ENCODE measurements at places on chromosomes 5 and 9.

DNA sequence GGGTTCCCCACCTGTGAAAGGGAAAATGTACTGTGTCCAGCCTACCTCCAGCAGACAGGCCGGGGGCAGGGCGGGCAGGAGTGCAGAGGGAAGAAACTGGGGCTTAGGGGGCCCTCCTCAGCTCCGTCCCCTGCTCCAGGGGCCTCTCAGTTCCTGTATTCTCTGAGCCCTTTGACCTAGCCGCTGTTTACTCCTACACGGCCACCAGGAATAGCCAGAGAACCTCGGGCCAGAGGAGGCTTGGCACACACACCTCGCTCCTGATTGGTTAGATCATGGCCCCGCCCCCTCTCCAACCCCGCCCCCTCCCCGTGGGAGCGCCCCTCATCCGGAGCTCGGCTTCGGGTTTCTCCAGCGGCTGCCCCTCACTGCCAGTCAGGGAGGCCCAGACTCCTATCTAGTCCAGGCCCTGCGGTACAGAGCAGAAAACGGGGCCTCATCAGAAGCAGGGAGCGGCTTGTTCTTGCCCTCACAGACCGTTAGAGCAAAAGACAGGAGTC is 2.2 kb downstream of the ST6GALNAC6 start:
- no peak for DNase-seq

- DNase-seq = no peak
Measured at GRCh38 chr5:157690690-157691433, 19.5 kb downstream of the C5orf52 start.

DNA sequence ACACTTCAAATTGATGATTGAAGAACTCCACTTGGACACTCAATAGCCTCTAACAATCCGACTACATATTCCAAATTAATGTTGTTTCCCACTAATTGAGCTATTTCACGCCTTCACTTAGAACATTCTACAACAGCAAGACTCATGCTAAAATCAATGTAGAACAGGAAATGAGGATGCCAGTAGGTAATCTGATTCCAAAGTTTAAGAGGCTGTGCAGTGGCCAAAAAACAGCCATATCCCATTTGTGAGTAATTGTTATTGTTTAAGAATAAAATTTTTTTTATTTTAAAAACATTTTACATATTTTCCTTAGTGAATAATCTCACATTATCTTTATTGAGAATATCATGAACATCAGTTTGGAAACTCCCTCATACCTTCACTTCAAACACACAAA is 35.7 kb upstream of the GHR start:
- DNase-seq = no peak

GRCh38 chr5:117107859-117108258 is 533.2 kb upstream of the SEMA6A start:
- DNase-seq = no peak

DNA sequence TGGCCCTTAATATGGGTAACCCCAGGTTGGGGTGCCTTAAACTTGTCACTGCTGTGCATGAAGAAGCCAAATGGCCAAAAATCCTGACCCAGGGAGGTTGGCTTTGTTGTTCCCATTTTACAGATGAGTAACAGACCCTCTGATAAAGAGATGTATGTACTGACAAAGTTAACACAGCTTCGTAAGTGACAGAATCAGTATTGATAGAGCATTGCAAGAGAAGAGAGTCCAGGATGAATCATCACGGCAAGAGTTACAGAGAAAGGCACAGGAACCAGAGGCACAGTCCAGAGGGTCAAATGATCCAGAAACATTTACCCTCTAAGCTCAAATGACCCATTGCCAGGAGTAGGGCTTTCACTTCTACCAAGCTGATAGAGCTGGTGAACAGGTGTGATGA is 103.8 kb upstream of the SMC2 start:
- peak; percentile 30 for DNase-seq

DNA sequence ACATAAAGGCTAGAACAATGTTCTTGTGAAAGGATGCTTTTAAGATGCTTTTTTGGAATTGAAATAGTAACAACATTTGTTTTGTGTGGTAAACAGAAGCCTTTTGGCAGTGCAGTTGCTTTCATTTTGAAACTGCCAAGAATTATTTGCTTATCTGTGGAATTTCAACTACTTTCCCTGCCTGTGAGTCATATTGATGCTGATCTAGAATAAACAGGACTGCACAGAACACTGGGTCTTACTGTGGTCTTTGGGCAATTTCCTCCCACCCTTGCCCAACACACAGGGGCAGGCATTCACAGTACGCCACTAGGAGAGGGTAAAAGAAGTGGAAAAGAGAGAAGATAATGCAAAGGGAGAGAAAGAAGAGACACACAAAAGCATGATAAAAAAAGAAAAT is 483.7 kb downstream of the ELAVL2 start:
- no peak for DNase-seq

GRCh38 chr5:7902201-7902600 is 33.3 kb downstream of the MTRR start:
- DNase-seq = no peak

- peak; percentile 92 for DNase-seq
Measured at GRCh38 chr9:134443174-134444037, 117.2 kb downstream of the RXRA start.

GRCh38 chr5:152811988-152812387 is 406.9 kb upstream of the NMUR2 start:
- DNase-seq = no peak

- no peak for DNase-seq
Measured at GRCh38 chr5:149605998-149606724, 24.9 kb downstream of the ARHGEF37 start.

DNA sequence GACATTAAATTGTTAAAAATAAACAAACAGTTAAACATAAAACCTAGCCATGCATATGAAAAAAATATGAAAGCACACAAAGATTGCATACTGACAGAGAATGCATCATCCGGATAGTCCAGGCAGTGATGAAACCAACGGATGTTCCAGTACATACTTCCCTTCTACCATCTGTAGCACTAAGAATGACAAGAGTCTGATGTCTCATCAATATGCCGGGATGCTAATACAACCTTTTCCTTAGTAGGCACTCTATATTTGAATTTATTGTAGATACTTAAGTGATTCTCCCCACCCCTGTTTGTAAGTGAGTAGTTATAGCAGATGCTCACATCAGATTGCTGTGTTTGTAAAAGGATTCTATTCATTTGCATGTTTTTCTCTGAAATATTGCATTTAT is 571.2 kb upstream of the WWC1 start:
- no peak for DNase-seq

DNA sequence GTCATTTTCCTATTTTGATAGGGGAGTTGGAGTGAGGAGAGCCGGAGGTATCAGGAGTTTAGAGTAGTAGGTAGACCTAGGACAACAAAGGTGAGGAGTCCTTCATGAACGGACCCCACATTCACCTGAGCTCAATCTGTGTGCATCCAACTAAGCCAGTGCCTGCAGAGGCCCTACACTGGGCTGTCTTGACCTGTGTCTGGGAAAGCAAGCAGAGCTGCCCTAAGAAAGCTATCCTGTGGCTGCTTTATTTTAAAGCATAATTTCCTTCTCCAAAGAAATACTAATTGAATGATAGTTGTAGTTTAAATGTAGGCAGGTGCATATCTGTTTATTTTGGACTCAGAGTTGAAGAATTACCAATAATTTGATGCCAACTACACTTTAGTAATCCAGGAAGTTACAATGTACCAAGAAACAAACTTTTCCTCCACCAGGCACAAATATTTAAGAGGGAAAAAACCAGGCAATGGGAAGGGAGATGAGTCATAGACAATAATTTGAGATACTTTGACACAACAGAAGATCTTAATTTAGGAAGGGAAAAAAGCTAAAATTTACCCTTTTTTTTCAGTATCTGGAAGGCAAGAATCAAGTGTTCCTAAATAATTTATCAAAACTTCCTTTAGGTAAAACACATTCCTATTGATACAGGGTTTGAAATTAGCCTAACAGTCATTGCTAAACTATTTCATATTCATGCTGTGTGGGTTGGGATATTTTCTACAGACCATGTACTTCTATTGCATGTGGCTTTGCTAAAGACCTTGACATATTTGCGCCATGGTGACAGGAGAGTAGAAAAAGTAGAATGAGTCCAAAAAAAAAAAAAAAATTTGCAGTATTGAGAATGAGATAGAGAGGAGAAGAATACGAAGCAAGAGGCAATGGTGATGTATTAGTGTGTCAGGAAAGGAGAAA is 376.6 kb upstream of the TUSC1 start:
- no peak for DNase-seq

DNA sequence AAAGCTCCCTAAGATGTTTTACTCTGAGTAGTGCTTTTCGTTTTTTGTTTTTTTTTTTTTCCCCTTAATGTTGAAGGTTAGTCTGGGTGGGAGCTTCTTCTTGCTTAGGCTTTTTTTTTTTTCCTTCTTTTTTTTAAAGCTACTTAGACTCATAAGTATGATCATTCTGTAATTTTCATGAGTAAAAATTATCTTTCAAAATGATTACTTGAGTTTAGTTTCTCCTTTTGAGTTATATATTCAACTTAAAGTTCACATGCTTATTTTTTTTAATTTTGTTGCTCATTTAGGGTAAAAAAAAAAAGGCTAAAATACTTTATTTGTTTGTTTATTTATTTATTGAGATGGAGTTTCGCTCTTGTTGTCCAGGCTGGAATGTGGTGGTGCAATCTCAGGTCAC is 2.9 kb downstream of the RBM27 start:
- no peak for DNase-seq

DNA sequence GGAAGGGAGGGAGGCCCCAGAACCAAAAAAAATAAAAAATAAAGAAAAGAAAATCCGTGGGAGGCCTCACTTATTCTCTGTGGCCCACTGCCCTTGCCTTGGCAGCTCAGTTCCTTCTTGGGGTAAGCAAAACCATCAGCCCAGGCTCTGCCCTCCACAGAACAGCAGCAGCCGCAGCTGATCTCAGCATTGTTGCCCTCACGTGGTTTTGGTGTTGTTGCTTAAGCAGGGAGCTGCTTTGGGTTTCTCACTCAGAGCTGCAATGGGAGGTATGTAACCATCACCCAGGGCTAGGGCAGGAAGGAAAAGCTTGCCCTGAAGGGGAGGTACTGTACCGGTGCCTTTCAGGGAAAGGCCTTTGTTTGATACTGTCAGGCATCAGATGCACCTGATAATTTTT is 374.7 kb upstream of the WWC1 start:
- DNase-seq = no peak

DNA sequence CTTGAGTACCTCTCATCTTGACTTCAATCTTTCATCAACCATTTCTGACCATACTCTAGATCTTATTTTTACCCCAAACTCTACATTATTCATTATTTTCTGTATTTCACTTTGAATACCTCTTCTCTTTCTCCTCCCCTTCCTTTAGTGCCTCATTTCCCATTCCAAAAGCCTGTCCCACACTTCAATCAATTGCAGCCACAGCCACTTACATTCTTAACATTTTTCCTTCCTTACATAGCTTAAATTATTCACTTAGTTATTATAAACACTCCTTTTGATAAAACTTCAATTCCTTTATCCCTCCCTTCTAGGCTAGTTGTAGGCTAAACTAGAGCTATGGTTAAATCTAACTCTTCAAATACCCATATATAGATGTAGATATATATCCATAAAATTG is 344.0 kb downstream of the PRR16 start:
- DNase-seq = no peak

DNA sequence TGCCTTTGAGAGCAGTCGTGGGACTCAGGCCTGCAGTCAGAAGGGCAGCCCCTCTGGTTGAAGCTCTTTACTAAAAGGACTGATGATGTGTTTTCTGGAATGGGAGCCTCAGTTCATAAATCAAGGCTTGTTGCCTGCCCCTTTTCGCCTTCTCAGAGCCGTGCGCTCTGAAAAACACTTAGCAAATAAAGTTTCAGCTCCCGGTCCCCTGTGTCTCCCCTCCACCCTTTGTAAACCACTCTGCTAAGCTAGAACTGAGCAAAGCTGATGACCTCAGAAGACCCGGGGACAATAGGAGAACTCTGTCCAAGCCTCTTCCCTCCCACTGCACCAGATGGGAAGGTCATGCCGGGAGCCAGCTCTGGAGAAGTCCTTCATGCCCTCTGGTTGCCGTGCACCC is 39.3 kb upstream of the ADRA1B start:
- no peak for DNase-seq

- DNase-seq = no peak
Measured at GRCh38 chr5:94698197-94698596, 79.7 kb downstream of the SLF1 start.

DNA sequence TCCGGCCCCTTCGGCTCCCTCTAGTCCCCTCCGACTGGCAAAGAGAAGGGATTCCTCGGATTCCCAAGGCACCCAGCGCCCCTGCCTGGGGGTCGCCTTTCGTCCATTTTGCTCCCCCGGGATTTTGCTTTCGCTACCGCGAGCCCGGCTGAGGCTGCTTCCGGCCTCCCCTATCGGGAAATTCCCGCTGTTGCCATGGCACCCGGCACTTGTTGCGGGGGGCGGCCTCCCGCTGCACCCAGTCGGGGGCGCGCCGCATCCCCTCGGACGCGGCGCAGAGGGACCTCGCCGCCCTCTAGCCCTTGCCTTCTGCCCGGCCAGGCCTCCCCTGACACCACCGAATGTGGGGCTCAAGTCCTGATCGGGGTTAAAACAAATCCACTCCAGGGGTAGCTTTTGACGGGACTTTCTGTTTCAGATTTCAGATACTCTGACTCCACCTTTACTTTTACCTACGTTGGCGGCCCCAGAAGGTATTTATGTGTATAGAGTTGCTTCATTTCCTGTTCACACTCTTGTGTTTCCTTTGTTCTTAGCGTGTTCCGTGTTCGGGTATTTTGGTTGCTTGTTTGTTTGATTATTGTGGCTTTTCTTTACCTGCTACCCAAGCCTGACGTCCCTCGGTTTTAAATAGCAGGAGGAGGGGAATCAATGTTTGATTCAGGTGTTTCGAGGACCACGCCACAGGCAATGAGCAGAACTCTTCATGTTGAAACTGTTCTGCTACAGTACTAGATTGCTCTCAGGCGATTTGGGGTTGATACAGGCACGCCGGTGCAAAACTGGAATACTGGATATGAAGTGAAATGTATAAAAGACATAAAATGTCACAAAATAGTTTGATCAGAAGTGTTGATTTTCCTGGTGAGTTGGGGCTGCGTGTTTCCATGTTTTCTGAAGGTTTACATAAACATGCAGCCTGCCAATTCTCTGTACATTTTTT is 1.5 kb downstream of the PARP8 start:
- DNase-seq = peak; percentile 80

GRCh38 chr5:40223884-40224402 is 455.8 kb upstream of the PTGER4 start:
- peak; percentile 93 for DNase-seq

- DNase-seq = peak; percentile 73
Measured at GRCh38 chr5:151740336-151740942, 18.0 kb downstream of the ATOX1 start.

DNA sequence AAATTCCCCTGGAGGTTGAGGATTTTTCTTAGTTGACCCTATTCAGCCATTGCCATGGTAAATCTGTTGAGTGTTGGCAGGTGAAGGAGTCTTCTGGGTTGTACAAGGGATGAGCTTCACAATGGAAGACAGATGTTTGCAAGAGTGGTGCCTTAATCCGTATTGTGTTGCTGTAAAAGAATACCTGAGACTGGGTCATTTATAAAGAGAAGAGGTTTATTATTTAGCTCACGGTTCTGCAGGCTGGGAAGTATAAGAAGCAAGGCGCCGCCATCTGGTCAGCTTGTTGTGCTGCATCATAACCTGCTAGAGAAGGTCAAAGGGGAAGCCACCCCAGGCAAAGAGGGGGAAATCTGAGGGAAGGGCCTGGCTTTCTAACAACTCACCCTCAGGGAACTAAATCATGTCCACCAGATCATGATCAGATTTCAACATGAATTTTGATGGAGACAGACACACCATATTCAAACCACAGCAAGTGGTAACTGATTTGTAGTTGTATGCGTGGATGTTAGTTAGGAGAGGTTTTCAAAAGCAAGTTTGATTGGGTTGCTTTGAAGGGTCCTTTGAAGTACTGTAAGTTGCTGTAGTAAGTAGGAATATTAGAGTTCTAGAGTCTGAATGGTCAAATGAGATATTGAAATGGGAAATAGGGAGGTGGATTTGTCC is 2.5 kb downstream of the TNPO1 start:
- DNase-seq = peak; percentile 50

Measured in activated CD4-positive, alpha-beta T cell treated with anti-CD3 and anti-CD28 coated beads, Interleukin-2, Interleukin-4, amounts not matched to agents 100 ng/mL and 50 ng/mL, durations not matched to agents 16 hours and 8 hours (primary cell).